ENCODE measurements at places on chromosomes 5 and 9.

GRCh38 chr5:104062621-104063377 lies 500.2 kb upstream of the NUDT12 start:
- DNase-seq: no peak

DNA sequence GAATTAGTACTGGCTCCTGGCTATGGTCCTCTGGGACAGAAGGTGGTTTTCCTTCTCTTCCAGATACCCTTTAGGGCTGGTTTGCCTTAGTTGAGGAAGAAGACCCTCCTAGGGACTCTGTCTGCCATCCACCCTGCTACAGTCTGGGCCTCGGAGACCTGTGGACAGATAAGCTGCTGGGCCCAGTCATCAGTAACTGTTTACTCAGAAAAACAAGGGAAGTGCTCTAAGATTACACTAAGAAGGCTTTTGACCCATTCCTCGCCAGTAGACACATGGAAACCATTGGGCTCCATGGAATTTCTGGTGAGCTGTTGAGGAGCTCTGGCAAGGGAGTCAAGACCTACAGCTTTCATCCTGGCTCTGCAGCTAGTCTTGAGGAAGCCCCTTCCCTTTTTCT lies 31.2 kb downstream of the LARP1 start:
- DNase-seq: no peak

DNA sequence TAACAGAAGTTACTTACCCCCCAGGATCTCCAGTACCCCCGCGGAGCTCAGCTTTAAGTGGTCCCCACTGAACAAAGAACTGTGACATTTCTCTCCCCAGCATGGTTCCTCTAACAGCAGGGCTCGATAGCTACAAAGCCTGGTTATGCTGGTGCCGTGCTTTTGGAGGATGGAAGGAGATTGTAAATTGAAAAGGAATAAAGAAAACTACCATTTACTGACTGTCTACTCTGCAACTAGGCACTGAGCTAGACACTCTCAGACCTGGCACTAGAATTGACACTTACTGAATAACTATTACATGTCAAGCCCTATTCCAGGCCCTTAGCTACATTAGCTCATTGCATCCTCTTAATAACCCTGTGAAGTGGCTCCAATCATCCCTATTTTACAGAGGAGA lies 145.3 kb downstream of the TTLL11 start:
- DNase-seq: no peak

DNA sequence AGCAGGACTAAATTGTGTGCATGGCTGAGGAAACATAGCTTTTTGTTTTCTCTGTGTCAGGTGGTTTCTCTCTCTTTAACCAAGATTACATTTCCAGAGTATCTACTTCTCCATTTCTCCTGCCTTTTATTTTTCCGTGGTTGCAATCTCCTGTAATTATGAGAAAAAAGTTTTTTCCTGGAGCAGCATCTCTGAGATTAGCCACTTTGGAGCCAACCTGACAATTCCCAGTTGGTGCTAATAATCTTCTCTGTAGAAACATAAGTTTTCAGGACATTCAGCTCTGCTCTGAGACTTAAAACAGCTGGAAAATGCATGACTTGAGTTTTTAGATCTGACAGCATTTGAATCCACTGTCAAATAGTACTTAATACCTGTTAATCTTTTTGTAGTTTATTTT lies 67.1 kb upstream of the GAS1 start:
- no peak for DNase-seq

DNA sequence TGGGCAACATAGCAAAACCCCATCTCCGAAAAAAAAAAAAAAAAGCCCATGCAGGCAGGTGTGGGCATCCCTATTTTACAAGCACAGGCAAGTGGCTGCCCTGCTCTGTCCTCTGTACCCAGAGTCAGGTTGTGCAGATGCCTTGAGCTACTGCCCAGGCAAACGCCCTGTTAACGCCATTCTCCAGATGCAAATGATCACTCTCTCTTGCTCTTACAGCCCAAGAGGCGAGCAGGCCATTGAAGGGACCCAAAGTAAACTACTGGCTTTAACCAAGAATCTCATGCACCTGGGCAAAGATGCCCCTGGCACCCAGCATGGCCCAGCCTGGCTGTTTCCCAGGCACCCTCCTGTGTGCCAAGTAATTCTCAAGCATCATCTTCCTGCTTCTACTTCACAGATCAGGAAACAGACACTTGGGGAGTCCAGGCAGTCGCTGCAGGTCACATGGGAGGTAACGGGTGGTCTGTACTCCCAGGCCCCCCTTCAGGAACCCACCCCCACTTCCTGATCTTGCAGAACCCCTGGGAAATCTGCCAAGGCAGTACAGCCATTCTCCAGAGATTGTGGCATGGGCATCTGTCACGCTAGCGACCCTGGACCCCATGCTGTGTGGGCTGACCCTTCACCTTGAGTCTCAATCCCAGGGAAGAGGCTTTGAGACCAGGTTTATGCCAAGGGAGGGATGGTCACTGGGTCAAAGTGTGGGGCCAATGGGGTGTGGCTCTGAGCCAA lies 14.2 kb downstream of the EEIG1 start:
- DNase-seq: no peak

- DNase-seq: peak; percentile 62
Measured at GRCh38 chr9:97386733-97387503, 25.0 kb upstream of the TDRD7 start.

DNA sequence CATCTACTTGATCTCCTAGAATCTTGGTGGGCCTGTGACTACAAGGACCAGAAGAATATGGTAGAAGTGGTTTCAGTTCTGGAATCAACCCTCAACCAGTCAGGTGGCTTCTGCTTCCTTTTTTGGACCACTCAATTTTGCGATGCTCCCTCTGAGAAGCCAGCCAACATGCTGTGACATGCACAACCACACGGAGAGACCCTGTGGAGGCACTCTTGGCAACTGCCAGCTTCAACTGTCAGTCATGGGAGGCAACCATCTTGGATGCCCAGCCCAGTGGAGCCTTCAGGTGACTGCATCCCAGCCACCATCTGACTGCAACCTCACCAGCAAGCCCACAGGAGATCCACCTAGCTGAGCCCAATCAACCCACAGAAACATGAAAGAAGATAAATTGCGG lies 137.3 kb downstream of the FAM114A2 start:
- DNase-seq: no peak

DNA sequence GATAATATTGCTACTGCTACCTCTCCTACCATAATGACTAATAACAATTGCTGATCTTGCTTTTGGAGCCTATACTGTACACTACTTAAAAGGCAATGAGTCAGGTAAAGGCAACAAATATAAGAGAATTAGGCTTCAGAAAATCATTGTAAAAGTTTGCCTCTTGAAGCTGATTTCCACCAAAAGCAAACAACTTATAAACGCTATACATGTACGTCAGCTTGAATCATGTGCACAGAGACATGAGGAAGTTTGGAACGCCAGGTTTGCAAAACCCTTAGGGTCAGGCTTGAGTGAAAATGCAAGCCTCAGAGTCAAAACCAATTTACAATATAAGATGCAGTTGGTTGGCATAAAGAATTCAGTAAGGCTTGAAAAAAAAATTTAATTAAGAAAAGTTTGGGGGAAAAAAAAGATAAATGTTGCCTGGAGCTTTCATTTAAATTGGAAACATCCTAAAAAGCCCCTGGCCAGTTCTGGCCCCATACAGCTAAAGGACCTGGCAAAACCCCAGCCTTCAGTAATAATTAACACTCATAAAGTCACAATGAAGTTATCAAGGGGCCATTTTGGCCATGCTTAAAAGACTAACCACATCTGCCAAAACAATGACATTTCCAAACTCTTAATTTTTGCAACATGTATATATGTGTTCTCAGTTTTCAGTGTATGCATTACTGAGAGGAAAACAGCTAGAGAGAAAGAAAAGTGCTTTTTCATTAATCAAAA lies 181.0 kb upstream of the NFIL3 start:
- DNase-seq: no peak

DNA sequence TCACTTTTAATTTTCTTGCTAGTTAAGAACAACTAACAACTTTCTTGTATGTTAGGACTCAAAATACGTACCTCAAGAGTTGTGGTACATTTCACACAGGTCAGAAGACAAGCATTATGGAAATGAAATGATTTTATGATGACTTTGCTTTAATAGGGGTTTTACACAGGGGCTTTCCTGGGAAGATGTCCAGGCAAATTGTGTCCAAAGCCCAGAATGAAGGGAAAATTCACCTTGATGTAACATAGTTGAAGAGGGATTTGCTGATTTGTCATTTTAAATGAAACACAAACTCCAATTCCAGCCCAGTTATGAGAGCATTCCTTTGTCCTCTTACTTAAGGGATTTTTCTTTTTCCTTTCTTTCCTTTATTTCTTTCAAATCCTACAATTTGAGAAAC lies 89.2 kb downstream of the ARL15 start:
- DNase-seq: no peak

DNA sequence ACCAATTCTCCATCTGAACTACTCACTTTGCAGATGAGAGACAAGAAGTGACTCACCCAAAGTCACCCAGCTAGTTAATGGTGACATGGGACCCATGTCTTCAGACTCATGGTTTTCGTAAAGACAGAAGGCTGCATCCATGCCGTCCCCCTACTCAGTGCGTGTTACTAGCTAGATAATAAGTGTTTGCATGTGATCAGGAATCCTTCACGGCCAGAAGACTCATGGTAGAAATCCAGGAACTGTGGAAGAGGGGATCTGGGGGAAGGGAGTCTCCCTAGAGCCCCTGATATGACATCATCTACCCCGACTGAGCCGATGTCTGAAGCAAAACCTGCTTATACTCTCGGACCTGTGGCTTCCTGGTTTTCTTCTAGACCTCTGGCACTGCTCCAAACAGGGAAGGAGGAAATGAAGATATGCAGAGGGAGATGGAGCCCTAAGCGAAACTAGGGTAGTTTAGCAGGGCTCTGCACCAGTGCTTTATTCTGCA lies 3.3 kb downstream of the RNF183 start:
- no peak for DNase-seq
